ENCODE measurements at places on chromosomes 1 and 21. TPM values are rescaled to one million over a fixed set of nuclear protein-coding genes. Genes with fewer than 3 reads are reported as not detected.

- H3K27ac ChIP-seq = no peak overlapping the region
- DNase-seq = no peak
- no peak overlapping the region for H3K4me3 ChIP-seq
- no peaks in the 10 kb centered on the region for H3K36me3 ChIP-seq
Measured at GRCh38 chr1:118751166-118751565, 237.0 kb downstream of the TBX15 start.

GRCh38 chr1:212582291-212582690 is 26.3 kb upstream of the ATF3 start:
- no peaks in the 10 kb centered on the region for H3K36me3 ChIP-seq
- H3K4me3 ChIP-seq = no peak overlapping the region
- H3K27me3 ChIP-seq = no peaks in the 10 kb centered on the region
- no peak overlapping the region for H3K27ac ChIP-seq
- no peak for DNase-seq
- no peaks in the 10 kb centered on the region for H3K4me1 ChIP-seq

GRCh38 chr1:23726686-23727085 is 16.6 kb upstream of the ELOA start:
- H3K27ac ChIP-seq = no peak overlapping the region
- DNase-seq = no peak
- no peaks in the 10 kb centered on the region for H3K36me3 ChIP-seq
- H3K4me1 ChIP-seq = no peaks in the 10 kb centered on the region

DNA sequence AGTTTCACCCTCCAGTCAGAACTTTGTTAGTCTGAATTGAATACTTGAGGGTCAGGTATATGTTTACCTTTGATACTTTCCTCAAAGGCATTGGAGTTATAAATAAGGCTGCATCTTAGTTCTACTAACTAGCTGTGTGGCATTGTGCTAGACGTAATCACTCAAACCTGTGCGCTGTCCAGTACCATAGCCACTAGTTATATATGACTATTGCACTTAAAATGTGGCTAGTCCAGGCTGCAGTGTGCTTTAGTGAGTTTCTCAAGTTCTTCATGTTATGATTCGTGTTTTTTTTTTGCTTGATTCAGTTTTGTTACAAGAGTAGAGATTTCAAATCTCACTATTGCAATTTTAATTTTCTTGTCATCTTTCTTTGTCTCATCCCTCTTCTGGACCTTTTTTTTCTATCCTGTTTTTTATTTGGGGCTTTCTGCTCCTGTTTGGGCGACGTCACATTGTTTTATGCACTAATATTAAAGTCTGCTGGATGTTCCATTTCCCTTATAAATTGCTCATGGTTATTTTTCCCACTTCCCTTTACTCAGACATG is 5.7 kb downstream of the MAN1A2 start:
- no peaks in the 10 kb centered on the region for H3K36me3 ChIP-seq
- DNase-seq = no peak
- H3K4me3 ChIP-seq = no peak overlapping the region
- H3K27me3 ChIP-seq = no peaks in the 10 kb centered on the region
- H3K27ac ChIP-seq = no peak overlapping the region

DNA sequence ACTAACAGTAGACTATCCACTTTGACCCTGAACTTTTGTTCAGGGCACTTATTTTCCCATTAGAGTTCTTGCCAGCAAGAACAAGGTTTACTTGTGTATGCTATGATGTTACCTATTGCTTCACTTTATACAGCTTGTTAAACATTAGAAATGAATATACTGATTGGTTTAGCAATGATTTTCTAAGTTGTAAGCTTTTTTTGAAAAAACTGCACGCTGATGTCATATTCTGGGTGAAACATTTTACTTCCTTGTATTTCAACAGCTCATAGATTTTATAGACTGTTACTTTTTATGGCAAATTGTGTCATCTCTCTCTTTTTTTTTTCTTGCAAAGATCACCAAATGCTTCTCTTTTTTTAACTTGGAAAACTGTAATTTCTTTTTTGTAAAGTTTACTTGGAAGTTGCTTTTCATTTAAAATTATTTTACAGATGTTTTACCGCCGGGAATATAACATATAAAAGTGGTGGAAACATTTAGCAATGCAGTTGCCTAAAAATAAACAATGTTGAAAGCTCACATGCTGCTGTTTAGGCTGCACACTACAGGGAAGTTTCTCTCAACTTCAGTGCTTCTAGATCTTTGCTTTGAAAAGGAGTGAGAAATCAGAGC is 215.3 kb upstream of the NFIA start:
- H3K27me3 ChIP-seq = no peaks in the 10 kb centered on the region
- no peak overlapping the region for H3K27ac ChIP-seq
- no peaks in the 10 kb centered on the region for H3K36me3 ChIP-seq
- no peak overlapping the region for H3K4me3 ChIP-seq
- DNase-seq = no peak

- no peak overlapping the region for H3K27ac ChIP-seq
- H3K36me3 ChIP-seq = no peaks in the 10 kb centered on the region
- H3K27me3 ChIP-seq = no peaks in the 10 kb centered on the region
- H3K4me3 ChIP-seq = no peak overlapping the region
Measured at GRCh38 chr1:203670594-203670993, 44.0 kb downstream of the ATP2B4 start.

GRCh38 chr1:17955302-17956285 is 152.0 kb upstream of the IGSF21 start:
- no peaks in the 10 kb centered on the region for H3K36me3 ChIP-seq
- H3K4me3 ChIP-seq = no peak overlapping the region
- DNase-seq = no peak
- H3K27me3 ChIP-seq = no peaks in the 10 kb centered on the region
- H3K27ac ChIP-seq = no peak overlapping the region
- no peaks in the 10 kb centered on the region for H3K4me1 ChIP-seq

GRCh38 chr1:20735581-20736111 is 3.1 kb upstream of the SH2D5 start:
- H3K27me3 ChIP-seq = no peaks in the 10 kb centered on the region
- no peaks in the 10 kb centered on the region for H3K36me3 ChIP-seq

GRCh38 chr1:43431676-43432075 is 22.1 kb downstream of the HYI start:
- no peak overlapping the region for H3K4me3 ChIP-seq
- no peaks in the 10 kb centered on the region for H3K36me3 ChIP-seq
- H3K27ac ChIP-seq = no peak overlapping the region
- no peaks in the 10 kb centered on the region for H3K4me1 ChIP-seq
- H3K27me3 ChIP-seq = no peaks in the 10 kb centered on the region
- no peak for DNase-seq

GRCh38 chr1:208357644-208358507 is 113.7 kb upstream of the PLXNA2 start:
- H3K27ac ChIP-seq = no peak overlapping the region
- H3K27me3 ChIP-seq = no peaks in the 10 kb centered on the region
- no peaks in the 10 kb centered on the region for H3K4me1 ChIP-seq
- no peaks in the 10 kb centered on the region for H3K36me3 ChIP-seq
- no peak overlapping the region for H3K4me3 ChIP-seq
- DNase-seq = no peak

The SNRPE gene
- polyA plus RNA-seq = 115 TPM

The C1orf94 gene
- polyA plus RNA-seq = 68.8 TPM

The RC3H1 gene
- 14.3 TPM for polyA plus RNA-seq

The LORICRIN gene
- polyA plus RNA-seq = not detected

The TPTE gene
- polyA plus RNA-seq = 231 TPM

The ESRRG gene
- 2.2 TPM for polyA plus RNA-seq

The HPDL gene
- not detected for polyA plus RNA-seq

The LIN9 gene
- 9.9 TPM for polyA plus RNA-seq

The ZMYND12 gene
- polyA plus RNA-seq = 122 TPM

The OR14K1 gene
- polyA plus RNA-seq = not detected

All from testis (tissue), 5 donors.